ENCODE measurements at places on chromosomes 2 and 18.
A peak's percentile ranks its signal among the peaks of the same experiment; 100 is the strongest.

GRCh38 chr2:109472974-109473373, 140.8 kb downstream of the SEPTIN10 start:
- no peak overlapping the region for H3K27ac ChIP-seq
- DNase-seq = no peak
- no peaks in the 10 kb centered on the region for H3K27me3 ChIP-seq
- H3K4me1 ChIP-seq = peaks cover 49% of the 10 kb centered on the region

DNA sequence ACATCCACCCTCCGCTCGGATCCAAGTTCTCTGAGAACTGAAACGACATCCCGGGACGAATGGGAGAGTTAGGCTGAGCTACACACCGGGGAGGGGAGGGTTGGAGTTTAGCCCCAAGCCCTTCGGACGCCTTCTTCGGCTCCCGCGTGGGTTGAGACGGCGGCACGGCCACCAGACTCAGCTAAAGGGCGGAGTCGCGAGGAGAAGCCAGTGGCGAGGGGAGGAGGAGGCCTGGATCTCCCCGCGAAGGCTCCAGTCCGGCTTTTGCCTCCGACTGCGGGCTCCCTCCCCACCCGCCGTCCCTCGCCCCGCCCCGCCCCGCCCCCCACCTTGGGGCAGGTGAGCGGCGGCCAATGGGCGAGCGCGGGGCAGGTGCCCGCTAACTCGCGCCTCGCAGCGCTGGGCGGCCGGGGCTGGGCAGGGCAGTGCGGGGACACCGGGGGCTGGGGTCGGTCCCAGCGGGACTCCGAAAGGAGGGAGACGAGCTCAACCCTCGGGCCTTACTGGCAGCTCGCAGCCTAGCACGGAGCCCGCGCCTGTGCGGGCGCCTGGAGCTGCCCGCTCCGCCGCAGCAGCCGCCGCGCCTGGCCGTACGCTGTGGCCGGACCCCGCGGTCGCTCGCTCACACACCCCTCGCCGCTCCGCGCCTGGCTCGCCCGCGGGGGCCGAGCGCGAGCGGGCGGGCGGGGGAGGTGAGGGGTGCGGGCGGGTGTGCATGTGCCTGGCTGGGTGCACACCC, at the start of gene EMX1:
Gene EMX1 (plus strand): TSS at position 382 of the 739 bp plus-strand sequence. CDS start 334 bp downstream, at position 716.
- H3K4me1 ChIP-seq = peaks cover 29% of the 10 kb centered on the region
- H3K36me3 ChIP-seq = no peaks in the 10 kb centered on the region
- H3K27ac ChIP-seq = no peak within 1 kb of the TSS
- no peak within 1 kb of the TSS for H3K4me3 ChIP-seq
- DNase-seq = peak; percentile 44
- H3K27me3 ChIP-seq = peaks cover 100% of the 10 kb centered on the region

GRCh38 chr2:71798266-71799012, 345.1 kb downstream of the DYSF start:
- no peaks in the 10 kb centered on the region for H3K36me3 ChIP-seq
- DNase-seq = peak; percentile 58
- H3K4me3 ChIP-seq = no peak overlapping the region
- no peaks in the 10 kb centered on the region for H3K27me3 ChIP-seq
- peaks cover 41% of the 10 kb centered on the region for H3K4me1 ChIP-seq

GRCh38 chr2:231429152-231429551, 33.6 kb downstream of the B3GNT7 start:
- H3K27me3 ChIP-seq = no peaks in the 10 kb centered on the region
- no peaks in the 10 kb centered on the region for H3K36me3 ChIP-seq
- no peak overlapping the region for H3K4me3 ChIP-seq
- peaks cover 15% of the 10 kb centered on the region for H3K4me1 ChIP-seq
